ENCODE measurements at places on chromosomes 4 and X.

- DNase-seq, result no peak
Measured at GRCh38 chr4:145278341-145279121, 98.1 kb upstream of the OTUD4 start.

GRCh38 chr4:957231-957580, 16.2 kb downstream of the DGKQ start:
- DNase-seq, result no peak

- DNase-seq, result no peak
Measured at GRCh38 chr4:90852237-90852636, 725.0 kb downstream of the CCSER1 start.

DNA sequence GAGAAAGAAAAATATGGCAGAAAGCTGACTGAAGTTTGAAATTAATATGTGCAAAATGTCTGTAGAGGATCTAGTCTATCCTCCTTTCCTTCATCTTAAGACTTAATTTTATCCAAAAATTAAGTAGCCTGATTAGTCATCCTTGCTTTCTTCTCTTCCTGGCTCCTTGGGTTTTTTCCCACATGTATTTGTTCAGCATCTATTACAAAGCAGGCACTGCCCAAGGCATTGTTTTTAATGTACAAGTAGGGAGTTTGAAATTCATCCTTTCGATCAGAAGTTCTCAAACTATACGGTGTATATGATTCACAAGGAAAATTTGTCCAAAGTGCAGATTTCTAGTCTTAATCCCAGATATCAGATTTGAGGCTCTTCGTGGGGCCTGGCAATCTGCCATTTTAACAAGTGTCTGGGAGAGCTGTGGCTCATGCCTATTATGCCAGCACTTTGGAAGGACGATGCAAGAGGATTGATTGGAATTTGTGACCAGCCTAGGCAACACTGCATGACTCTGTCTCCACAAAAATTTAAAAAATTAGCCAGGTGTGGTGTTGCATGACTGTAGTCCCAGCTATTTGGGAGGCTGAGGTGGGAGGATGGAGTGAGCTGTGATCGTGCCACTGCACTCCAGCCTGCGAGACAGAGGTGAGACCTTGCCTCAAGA, 19.4 kb upstream of the YTHDC1 start:
- no peak for DNase-seq

GRCh38 chrX:53125506-53125905, 31.6 kb downstream of the KANTR start:
- no peak for DNase-seq

- no peak for DNase-seq
Measured at GRCh38 chrX:793216-793770, 162.7 kb downstream of the SHOX start.

- no peak for DNase-seq
Measured at GRCh38 chr4:90293320-90293719, 166.1 kb downstream of the CCSER1 start.
